ENCODE measurements at places on chromosomes 13 and 19. TPM values are rescaled to one million over a fixed set of nuclear protein-coding genes. Genes with fewer than 3 reads are reported as not detected.
A peak's percentile ranks its signal among the peaks of the same experiment; 100 is the strongest.

PLA2G4C gene
- total RNA-seq: 4.9 TPM

ZNF837 gene
- total RNA-seq: 12.0 TPM

F10 gene
- 9.1 TPM for total RNA-seq

PRKCG gene
- not detected for total RNA-seq

DNA sequence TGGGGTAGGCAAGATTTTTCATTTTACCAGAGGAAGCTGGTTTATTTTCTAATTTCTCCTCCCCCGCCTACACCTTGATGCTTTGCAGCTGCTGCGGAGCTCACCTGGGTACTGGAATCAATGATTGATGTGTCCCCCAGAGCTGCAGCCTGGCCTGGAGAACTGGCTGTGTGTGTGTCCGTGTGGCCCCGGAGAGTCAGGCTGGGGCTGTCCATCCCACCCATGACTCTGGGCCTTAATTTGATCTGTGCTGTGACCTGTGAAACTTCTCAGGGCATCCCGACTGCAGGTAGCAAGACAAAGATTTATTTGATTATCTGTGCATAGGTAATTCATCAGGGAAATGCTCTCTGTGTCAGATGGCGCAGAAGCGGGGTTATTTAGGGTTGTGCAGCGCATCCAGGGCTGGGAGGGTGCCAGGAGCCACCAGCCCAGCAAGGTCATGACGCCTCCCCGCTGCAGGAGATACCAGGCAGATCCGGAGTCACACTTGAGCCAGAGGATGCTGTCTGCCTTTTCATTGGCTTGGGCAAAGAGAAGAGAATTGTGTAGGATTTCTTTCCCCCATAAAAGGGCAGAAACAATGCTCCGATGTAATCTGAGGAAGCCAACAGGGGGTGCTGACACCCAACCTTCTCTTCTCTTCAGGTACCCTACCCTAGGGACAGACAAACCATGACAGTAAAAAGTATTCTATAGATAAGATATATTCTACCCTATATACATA, 346.6 kb downstream of the TSHZ3 start:
- no peak for DNase-seq

DNA sequence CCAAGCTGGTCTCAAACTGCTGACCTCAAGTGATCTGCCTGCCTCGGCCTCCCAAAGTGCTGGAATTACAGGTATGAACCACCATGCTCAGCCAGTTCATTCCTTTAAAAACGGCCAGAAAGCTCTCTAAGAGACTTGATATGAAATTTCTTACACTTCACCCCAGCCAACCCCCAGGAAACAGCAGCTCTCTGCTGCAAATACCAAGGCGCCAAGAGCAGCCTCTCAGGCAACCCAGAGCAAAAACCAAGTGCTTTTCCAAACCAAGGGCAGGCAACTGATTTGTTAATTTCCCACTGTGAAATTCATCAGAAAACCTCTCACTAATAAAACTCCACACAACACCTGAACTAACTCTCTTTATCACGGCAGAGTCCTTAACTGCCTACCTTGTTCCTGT, 44.9 kb downstream of the LATS2 start:
- DNase-seq: peak; percentile 23

GRCh38 chr19:58354478-58355030, 1.3 kb upstream of the A1BG start:
- no peak for DNase-seq

DNA sequence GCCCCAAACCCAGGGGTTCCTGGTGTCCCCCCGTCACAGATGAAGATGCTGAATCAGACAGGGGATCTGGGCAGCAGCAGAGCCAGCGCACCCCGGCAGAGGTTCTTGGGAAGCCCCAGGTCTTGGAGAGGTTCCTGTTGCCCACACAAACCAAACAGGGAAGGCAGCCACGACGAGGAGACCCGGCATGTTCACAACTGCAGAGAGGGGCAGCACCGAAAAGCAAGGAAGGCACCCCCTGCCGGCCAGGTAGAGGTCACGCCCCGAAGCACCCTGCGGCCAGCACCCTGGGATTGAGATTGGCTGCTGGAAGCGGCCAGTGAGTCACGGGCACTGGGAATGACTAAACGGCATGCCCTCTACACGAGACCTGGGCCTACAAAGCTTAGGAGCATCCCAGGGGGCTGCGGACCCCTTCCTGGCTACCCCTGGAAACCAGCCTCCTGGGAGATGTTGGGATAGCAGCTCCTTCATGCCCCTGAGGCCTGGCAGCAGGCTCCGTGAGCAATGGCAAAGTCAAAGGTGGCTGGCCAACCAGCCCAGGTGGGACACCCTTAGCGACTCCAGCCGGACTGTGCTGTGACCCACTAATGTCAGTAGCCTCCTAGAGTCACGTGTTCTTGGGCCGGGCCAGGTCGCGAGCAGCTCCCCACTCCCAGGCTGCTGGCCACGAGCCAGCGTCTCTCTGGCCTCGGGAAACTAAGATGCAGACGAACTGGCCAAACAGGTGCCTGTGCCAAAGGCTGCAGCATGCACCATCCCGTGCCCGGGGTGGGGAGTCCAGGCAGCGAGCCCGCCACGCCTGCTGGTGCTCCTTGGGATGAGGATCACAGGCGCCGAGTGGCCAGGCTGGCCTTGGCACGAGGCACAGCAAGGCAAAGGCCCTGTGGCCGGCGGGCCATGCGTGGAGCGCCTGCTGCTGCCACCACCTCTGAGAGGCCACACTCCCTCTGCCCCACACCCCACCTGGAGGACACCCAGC, 43.2 kb downstream of the MLLT1 start:
- DNase-seq: peak; percentile 63

- no peak for DNase-seq
These were observed 7.8 kb downstream of the MAG start for GRCh38 chr19:35299523-35300338.

DNA sequence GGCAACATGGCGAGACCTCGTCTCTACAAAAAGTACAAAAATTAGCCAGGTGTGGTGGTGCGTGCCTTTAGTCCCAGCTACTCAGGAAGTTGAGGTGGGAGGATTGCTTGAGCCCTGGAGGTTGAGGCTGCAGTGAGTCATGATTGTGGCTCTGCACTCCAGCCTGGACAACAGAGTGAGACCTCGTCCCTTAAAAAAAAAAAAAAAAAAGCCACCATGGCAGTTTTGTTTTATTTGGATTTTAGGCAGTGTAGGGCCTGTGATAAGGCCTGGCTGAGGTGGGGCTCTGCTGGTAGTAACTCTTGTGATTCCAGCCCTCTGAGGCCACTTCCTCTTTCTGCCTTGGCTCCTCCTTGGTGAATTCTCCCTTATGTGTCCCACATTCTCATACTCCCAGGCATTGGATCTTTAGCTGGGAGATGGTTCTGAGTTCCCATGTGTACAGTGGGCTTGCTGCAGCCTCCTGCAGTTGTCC, 39.2 kb downstream of the GATAD2A start:
- DNase-seq: no peak

GRCh38 chr19:46068345-46069258, 27.8 kb upstream of the IGFL4 start:
- no peak for DNase-seq

- peak; percentile 99 for DNase-seq
These were observed 1.2 kb downstream of the CATSPERG start for GRCh38 chr19:38336638-38337359.

- peak; percentile 97 for DNase-seq
These were observed 103.2 kb downstream of the GADD45B start for GRCh38 chr19:2578901-2579677.

DNA sequence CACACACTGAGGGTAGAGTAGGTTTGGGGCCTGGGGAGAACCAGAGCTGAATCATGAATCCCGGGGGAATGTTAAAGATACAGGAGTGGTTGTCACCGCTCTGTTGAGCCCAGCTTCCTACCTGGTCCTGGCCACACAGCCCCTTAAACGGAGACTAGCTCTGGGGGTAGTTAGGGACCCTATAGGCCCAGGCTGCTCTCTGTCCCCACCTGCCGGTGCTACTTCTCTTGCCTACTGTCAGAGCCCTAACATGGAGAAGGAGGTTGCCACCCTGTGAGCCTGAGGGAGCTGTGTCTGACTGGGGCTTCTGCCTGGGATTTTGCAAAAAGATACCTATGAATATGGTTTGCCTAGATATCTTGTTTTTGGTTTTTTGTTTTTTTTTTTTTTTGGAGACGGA, 36.6 kb upstream of the ZNF429 start:
- no peak for DNase-seq

DNA sequence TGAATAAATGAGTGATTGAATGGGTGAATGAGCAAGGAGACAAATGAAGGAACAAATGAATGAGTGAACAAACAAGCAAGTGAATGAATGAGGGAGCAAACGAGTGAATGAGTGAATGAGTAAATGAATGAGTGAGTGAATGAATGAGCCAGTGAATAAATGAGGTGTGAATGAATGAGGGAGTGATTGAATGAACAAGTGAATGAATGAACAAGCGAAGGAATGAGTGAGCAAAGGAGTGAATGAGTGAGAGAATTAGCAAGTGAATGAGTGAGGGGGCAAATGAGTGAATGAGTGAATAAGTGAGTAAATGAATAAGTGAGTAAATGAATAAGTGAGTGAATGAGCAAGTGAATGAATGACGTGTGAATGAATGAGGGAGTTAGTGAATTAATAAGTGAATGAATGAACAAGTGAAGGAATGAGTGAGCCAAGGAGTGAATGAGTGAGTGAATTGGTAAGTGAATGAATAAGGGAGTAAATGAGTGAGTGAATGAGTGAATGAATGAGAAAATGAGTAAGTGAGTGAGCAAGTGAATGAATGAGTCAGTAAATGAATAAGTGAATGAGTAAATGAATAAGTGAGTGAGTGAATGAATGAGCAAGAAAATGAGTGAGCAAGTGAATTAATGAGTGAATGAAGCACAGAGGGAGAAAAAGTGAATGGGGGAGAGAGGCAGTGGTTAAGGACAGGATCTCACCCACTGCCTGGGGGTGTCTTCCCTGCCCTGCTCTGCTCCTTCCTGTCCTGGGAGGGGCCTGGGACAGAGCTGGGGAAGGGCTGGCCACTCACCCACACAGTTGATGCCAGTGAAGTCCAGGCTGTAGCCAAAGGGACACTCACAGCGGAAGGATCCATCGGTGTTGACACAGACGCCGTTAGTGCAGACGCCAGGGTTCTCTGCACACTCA, 36.4 kb downstream of the CCL25 start:
- DNase-seq: no peak

DNA sequence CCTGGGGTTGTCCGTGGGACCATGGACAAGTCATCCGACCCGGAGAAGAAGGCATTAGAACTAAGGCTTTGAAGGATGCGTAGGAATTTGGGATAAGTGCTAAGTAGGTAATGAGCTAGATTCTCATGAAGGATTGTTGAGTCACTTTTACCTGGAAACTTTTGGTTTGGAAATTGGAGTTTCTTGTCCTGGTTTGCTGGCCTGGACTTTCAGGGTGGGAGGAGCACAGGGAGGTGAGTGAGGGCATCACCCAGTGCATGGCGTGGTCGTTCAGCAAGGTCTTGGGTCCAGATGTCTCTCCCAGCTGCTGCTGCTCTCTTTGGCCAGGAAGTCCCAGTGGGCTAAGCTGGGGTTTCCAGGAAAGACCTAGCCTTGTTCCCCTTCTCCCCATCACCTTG, 7.6 kb downstream of the NFIC start:
- no peak for DNase-seq

DNA sequence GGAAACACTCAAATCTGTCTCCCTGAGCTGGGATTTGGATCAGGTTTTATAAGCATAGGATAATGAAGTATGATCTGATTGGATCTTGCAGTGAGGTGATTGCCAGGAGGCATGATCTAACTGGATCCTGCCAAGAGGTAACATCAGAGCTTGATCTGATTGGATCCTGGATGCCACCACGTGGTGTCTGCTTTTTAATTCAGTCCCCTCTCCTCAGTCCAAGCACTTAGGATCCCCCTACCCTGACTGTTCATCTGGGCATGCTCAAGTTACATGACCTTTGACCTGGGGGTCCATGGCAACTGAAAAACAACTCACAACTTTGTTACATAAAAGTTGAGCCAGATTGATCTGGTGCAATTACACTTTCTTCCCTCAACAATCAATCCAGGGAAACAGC, 47.5 kb upstream of the LSM14A start:
- DNase-seq: no peak

DNA sequence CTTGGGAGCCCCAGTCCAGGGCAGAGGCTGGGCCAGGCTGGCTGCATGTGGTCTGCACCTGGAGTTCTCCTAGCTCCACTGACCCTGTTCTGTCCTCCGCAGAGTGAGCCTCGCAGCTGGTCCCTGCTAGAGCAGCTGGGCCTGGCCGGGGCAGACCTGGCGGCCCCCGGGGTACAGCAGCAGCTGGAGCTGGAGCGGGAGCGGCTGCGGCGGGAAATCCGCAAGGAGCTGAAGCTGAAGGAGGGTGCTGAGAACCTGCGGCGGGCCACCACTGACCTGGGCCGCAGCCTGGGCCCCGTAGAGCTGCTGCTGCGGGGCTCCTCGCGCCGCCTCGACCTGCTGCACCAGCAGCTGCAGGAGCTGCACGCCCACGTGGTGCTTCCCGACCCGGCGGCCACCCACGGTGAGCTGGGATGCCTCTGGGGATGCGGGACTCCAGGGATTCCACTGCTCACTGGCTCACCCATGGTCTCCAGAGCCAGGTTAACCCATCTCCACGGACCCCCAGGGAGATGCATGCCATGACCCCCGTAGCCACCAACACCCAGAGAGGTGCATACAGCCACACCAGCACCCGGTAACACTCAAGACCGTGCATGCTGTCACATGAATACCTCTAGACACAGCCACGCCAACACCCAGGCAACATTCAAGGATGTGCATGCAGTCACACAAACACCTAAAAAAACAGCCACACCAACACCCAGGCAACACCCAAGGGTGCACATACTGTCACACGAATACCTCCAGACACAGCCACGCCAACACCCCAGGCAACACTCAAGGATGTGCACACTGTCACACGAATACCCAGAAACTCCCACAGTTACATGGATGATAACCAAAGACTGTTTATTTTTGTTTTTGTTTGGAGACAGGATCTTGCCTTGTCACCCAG, 8.2 kb downstream of the PKN1 start:
- no peak for DNase-seq
